ENCODE measurements at places on chromosomes 4 and X.

- no peak for DNase-seq
Observed at GRCh38 chrX:857376-857775, 226.8 kb downstream of the SHOX start.

DNA sequence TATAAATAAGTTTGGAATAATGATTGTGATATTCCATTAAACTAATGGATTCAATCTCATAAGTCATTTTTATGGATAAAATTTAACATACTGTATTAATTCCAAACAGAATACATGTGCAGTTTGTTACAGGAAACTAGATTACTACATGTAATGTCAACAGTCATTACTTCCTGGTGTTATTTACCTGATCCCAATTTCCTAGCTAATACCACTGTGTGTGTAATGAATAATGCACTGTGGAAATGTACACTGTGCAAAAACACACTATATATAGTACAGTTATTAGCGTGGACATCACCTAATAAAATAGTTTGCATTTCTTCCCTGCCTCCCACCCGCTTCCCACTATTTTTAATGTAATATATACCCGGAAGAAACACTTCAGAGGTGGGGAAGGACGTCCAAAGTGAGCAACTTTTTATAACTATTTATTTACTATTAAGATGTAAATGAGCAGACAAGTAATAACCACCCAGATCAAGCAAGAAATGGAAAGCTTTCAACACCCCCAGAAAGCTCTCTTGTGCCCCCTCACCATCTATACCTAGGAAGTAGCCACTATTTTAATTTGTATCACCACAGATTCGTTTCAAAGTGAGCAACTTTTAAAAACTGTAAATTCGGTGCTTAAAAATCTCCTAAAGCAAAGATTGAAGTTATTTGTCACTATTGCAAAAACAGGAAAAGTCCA, 219.1 kb downstream of the THOC2 start:
- DNase-seq, result no peak

- no peak for DNase-seq
Observed at GRCh38 chrX:132227383-132228112, 8.3 kb upstream of the RAP2C start.

GRCh38 chr4:109982521-109982920, 69.8 kb downstream of the EGF start:
- DNase-seq, result no peak

DNA sequence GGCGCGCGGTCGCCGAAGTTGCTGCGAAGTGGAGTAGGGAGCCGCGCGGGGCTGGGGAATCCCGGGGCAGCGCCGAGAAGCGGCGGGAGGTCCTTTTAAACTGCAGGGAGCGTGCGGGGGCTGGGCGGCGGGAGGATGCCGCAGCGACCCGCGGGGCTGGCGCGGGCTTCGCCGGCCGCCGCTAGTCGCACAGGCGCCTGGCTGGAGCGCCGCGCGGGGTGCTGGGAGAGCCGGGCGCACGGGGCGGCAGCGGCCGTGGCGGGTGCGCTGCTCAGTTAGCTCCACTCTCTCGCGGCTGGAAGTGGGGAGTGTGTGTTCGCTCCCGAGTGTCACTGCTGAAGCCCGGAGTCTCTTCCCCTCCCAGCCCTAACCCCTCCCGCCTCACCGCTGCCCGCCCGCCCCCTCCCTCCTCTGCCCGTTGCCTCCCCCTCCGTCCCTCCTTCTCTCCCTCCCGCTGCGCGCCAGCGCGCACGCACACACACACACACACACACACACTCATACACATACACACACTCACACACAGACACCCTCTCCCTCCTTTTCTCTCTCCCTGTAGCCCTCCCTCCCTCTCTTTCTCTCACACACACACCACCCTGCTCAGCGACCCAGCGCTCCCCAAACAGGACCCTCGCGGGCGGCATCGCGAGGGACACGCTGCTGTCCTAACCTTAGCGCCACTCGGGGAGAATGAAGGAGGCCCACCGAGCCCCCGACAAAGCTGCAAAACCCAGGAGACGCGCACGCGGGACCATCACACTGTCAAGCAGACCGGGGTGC, at the start of gene NDNF:
NDNF (minus strand) TSS at position 312 of the 780 bp plus-strand sequence. CDS start 26,698 bp downstream, outside the sequence.
- peak; percentile 20 for DNase-seq

- DNase-seq, result no peak
Observed at GRCh38 chr4:89114100-89114499, 2.8 kb downstream of the TIGD2 start.

GRCh38 chrX:52280812-52281211, 88.0 kb upstream of the XAGE2 start:
- DNase-seq, result no peak

GRCh38 chr4:5753366-5753765, 42.4 kb downstream of the EVC start:
- no peak for DNase-seq

GRCh38 chr4:143186212-143186611, 1.5 kb downstream of the USP38 start:
- DNase-seq, result no peak

DNA sequence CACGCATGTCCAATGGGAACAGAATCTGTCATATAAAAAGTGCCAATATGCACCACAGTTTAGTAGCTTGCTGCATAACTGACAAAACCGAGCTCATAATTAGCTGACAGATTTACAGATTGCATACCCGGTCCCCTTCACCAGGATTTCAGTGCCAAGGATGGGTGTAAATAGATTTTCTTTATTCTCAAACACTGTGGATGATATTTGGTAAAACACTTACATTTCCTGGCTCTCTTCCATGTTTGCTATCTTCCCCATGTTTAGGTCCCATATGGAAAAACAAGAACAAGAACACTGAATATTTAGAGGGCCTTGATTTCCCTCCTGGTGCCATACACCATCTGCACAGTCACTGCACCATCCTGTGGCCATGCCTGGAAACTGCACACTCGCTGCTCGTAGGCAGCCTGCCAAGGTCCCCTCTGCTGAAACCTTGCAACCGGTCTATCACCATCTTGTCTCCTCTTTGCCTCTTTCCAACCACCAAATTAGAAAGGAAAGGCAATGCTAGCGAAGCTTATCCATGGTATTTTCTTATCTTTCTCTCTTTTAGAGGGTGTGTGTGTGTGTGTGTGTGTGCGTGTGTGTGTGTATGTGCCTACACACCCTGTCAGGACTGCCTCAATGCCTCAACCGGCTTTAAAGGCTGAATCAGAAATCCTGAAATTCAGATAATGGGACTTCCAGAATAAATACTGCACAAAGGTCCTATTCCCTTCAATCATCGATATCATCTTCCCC, 124.2 kb upstream of the MBNL3 start:
- DNase-seq, result peak; percentile 7

GRCh38 chr4:174520660-174521059, 1.6 kb downstream of the HPGD start:
- DNase-seq, result no peak

GRCh38 chr4:77817304-77818072, 1.7 kb downstream of the CNOT6L start:
- no peak for DNase-seq

GRCh38 chrX:107826238-107827029, 768 bp downstream of the MID2 start:
- peak; percentile 9 for DNase-seq

DNA sequence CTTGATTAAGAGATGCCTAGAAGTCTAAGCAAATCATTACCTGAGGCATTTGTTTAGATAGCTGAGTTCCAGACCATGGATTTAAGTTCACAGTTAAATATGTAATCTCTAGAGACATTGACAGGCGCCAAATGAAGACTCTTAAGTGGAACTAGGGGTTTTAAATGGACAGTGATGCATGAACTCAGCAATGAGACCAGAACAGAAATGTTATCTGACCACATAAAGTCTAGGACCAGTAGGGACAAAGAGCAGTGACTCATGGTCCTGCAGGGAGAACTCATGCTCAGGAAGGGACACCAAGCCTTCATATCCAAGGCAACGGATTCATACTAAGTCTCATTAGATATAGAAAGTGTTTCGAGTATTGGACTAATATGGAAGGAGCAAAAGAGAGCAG, 152.3 kb downstream of the PPARGC1A start:
- DNase-seq, result no peak

DNA sequence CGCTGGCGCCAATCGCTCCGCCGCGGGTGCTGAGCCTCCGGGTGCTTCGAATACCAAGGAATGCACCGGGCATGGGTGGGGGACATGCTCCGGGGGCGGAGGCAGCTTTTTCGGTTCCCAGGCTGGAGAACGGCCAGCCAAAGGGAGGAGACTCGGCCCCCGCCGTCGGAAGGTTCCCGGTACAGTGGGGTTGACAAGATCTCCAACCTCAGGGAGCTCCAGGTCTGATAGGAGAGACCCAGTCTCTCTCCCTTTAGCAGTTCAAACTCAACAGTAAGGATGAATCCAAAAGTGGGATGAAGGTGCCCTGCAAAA, 29.1 kb upstream of the BCORL1 start:
- DNase-seq, result no peak

DNA sequence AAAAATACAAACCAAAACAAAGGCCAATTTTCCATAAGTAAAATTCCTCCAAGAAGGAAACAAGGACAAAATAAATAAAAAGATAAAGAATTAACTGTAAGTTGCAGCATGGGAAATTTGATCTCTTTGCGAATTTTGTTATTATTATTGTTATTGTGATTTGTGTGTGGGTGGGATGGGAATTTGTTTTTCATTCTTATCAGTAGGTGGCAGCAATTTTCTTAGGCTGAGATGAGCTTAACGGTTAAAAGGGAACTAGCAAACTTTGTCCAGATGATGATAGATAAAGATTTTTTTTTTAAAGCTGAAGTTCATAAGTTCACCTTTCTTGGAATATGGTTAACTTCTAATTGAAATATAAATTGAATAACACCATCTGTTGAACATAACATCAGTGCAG, 83.2 kb upstream of the IL1RAPL2 start:
- no peak for DNase-seq

- DNase-seq, result no peak
Observed at GRCh38 chr4:76585272-76585671, 150.2 kb downstream of the SHROOM3 start.

GRCh38 chrX:85140964-85141363, 102.6 kb downstream of the SATL1 start:
- no peak for DNase-seq

GRCh38 chrX:119235051-119235511, 1.0 kb upstream of the PGRMC1 start:
- DNase-seq, result no peak

DNA sequence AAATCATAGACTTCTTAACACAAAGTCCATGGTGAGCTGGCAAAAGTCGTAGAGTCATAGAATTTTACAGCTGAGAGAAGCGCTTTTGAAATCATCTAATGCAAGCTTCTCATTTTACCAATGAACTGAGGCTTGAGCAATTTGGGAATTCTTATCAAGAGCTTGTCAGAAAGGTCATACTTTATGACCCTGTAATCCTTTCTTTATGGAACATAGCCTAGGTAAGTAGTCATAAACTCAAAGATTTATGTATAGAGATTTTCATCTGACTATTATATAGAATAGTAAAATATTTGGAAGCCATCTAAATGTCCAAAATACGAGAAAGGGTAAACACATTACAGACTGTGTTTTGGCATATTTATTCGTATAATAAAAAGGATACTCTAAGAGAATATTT, 563.5 kb downstream of the PCDH7 start:
- DNase-seq, result no peak

Measured in stimulated activated CD8-positive, alpha-beta memory T cell treated with anti-CD3 and anti-CD28 coated beads, Interleukin-12 subunit alpha, Interleukin-12 subunit beta, amount 100 ng/mL, for 1 hour (primary cell).